ENCODE measurements at places on chromosomes 1 and 21.

- DNase-seq, result no peak
Observed at GRCh38 chr1:201016211-201016651, 7.3 kb downstream of the KIF21B start.

- no peak for DNase-seq
Observed at GRCh38 chr1:106393046-106393445, 663.4 kb upstream of the PRMT6 start.

- no peak for DNase-seq
Observed at GRCh38 chr1:53410100-53410541, 49.1 kb upstream of the DMRTB1 start.

DNA sequence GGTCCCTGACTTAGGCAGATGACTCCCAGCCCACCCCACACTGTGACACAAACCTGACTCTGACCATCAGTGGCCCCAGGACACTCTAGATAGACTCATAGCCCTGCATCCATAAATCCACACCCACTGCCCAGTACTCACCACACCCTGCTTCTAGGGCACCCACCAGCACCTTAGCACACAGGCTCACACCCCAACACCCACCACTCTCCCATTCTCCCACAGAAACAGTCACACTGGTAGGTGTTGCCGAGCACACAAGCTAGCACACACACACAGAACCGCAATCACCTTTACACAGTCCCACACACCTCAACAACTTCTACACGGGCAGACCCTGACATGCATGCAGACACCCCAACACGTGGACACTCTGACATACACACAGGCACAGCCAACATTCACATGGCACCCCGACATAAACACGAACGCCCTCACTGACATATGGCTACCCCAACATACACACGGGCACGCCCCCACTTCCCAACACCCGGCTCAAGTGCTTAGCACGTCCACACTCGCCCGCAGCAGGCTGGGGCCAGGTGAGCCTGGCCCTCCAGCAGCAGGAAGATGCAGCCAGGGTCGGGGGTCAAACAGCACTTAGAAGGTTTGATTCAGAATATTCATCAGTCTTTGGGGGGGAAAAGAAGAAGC lies 105.5 kb upstream of the TARDBP start:
- no peak for DNase-seq

DNA sequence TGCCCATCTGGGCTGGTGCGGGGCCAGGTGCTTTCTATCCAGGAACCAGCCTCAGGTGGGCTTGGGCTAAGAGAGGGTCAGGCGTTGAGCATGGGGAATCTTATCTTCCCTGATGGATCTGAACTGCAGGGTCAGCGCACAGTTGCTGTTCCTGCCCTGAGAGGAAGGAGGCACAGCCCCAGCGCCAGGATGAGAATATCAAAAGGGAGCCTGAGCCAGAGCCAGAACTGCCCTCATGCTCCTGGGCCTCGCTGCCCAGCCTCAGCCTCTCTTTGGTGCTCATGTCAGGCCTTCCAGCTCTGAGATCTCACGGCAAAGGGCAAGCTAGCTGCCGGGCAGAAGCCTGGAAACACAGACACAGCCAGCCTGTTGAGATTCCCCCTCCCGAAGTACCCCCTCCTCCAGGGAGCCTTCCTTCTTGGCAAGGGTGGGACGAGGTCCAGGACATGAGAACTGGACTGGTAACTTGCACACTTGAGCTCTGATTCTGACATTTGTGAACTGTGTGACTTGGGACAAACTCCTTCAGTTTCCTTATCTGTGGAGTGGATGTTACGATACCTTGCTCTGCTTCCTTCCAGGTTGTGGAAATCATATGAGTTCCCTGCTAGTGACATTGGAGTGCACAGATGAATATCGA lies 1.2 kb upstream of the LAD1 start:
- DNase-seq, result no peak

DNA sequence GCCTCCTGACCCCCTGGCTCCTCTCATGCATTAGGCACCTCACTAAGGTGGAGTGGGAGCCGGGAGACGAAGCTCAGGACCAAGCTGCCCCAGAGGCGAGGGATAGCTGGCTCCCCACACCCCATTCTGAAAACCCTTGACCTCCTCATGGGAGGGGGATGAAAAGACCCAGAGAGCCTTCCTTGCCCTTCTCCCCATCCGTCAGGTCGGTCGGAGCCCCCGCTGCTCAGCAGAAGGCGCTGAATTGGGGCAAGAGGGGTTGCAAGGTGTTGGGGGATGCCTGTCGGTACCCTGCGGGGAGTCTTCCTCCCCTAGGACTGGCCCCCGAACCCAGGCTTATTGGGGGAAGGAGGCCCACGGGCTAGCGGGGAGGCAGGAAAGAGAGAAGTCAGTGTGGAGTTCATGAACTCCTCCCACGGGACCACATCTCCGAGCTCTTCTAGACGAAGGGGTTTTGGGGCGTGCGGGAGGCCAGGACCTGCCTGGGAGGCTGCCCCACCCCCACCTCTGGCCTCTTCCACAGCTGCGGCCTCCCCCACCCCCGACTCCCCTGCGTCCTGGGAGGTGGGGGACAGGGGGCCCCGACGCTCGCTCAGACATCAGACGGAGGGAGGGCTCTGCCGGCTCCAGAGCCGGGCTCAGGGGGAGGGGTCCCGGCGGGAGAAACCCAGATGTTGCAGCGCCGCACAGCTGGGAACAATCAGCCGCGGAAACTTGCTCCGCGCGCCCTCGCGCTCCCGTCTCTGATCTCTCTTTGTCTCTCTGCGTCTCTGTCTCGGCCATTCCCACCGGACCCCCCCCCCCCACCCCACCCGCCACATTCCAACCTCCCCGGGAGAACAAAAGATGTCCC lies 719 bp downstream of the MFAP2 start:
- no peak for DNase-seq

DNA sequence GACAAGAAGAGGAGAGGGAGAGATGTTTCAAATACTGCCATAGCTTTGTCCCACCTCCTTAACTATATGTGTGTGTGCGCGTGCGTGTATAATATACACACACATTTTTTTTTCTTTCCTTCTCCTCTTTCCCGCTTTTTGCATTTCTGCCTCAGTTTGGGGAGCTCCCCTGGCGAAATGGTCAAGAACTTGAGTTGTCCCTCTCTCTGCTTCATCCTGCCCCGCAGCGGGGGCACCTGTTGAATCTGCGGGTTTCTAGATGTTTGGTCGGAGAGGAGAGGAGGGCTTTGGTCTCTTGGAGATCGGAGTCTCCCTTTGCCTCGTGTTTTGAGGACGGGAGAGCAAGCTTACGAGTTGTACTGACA lies 504 bp downstream of the SCCPDH start:
- DNase-seq, result no peak

DNA sequence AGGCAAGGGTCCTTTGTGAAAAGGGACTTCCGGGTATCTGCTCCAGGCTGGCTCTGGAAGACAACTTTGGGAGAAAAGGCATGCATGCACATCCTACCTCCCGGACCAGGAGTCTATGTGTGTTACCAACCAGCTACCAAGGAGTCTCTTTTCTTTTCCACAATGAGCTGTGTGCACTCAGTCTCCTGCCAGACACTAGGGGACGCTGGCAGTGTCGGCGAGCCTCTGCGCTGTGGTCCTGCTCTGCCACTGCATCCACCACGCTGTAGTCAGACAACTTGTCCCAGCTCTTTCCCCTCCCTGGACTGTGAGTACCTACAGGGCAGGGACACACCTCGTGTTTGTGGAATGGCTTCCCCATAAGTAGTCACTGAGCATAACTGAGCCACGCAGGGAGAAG lies 5.1 kb upstream of the SSR2 start:
- DNase-seq, result peak; percentile 2

DNA sequence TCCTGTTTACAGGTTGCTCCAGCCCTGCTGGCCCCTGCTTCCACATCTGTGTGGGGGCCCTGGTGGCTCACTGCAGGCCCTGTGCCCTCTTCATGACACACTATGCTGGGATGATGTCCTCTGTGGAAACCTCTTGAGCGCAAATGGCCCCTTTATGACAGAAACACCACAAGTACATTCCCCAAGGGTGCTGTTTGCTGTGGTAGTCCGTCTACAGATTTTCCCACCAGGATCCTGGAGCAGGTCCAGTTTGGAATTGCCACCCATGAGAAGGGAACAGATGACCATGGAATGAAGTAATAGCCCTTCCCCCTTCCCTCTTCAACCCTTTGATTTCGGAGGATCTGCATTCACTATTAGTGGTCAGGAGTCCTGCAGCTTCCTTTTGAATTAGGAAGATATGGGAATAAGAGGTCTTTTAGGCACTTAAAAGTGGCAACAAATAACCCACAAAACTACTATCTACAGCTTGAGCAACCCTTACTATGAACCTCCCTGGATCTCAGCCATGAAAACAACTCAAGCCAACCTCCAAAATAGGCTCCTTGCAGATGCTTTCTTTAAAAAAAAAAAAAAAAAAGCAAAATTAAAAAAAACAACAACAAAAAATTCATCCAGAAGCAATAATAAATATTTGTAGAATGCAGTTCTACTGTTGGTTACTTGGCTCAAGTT lies 121.9 kb upstream of the TSPAN2 start:
- DNase-seq, result no peak

DNA sequence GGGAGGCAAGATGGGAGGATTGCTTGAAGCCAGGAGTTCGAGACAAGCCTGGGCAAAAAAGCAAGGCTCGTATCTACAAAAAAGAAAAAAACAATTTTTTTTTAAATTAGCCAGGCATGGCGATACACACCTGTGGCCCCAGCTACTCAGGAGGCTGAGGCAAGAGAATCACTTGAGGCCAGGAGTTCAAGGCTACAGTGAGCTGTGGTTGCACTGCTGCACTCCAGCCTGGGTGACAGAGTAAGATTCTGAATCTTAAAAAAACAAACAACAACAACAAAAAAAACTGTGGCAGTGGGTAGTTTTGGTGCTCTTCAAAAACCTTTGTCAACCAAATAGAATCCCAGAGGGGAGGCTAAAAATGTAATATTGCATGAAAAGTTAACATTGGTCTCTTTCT lies 734 bp downstream of the PTPN22 start:
- DNase-seq, result no peak

- no peak for DNase-seq
Observed at GRCh38 chr1:198199105-198199504, 42.3 kb downstream of the NEK7 start.

DNA sequence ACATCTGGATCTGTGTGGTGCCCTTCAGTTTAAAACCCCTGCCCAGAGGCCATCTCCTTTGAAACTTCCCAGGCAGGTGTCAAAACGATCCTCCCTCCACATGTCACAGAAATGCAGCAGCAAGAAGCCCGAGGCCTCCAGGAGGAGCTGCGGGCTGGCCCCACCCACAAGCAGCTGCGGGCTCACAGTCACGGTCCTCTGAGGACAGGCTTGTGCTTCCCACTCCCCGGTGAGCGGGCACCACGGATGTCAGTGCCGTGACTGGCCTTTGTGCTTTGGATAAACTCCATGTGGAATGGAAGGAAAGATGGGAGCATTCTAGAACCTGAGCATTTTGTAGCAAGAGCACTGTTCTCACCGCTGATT lies 65.8 kb downstream of the SIK1 start:
- DNase-seq, result no peak

- no peak for DNase-seq
Observed at GRCh38 chr1:109502364-109502851, 7.1 kb downstream of the AMIGO1 start.

- DNase-seq, result no peak
Observed at GRCh38 chr1:3441410-3441847, 13.0 kb upstream of the ARHGEF16 start.

GRCh38 chr1:54109129-54110090 lies 43.4 kb downstream of the CDCP2 start:
- no peak for DNase-seq

DNA sequence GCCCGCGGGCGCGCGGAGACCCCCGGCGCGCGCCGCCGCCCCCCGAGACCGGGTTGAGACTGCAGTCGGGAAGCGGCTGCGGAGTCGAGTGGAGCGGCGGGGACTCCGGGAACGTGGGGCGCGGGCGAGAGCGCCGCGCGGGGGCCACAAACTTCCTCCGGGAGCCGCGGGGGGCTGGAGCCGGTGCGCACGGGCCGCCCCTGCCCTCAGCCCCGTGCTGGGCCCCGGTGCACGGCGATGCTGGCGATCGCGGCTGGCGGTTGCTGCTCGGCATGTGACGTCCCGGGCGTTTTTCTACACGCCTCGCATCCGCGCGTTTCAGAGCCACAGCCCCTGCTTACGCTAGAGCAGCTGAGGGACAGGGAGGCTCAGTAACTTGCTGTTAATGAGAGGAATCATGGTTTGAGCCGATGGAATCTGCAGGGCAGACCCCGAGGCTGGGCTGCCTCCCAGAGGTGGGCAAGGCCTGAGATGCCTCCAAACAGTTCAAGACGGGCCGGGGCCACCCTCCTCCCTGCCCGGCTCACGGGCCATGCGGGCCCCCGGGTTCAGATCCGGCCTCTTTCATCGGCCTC lies 520 bp downstream of the TMEM201 start:
- no peak for DNase-seq

Data from stimulated activated CD4-positive, alpha-beta T cell treated with anti-CD3 and anti-CD28 coated beads, TNF-alpha, amount 100 ng/mL, for 1 hour (primary cell).